ENCODE measurements at places on chromosomes 12 and 14. TPM values are rescaled to one million over a fixed set of nuclear protein-coding genes. Genes with fewer than 3 reads are reported as not detected.

The CCDC175 gene
- total RNA-seq, result not detected

The NYNRIN gene
- total RNA-seq, result 0.23 TPM

The CSAD gene
- 6.6 TPM for total RNA-seq

The FRMD6 gene
- total RNA-seq, result 36.9 TPM

The CLEC14A gene
- not detected for total RNA-seq

The OR6C2 gene
- total RNA-seq, result not detected

The C12orf50 gene
- total RNA-seq, result 0.12 TPM

The SNRPF gene
- 119 TPM for total RNA-seq

The SERPINA9 gene
- total RNA-seq, result not detected

The PIWIL1 gene
- not detected for total RNA-seq

The EP400 gene
- 24.5 TPM for total RNA-seq

The SPX gene
- total RNA-seq, result 2.8 TPM

The SINHCAF gene
- 43.6 TPM for total RNA-seq

The ADGRD1 gene
- total RNA-seq, result 0.38 TPM

The KRT74 gene
- not detected for total RNA-seq

The RASSF8 gene
- 11.6 TPM for total RNA-seq

The RNF212B gene
- total RNA-seq, result not detected

The CLEC6A gene
- not detected for total RNA-seq
